ENCODE measurements at places on chromosomes 2 and 18.

DNA sequence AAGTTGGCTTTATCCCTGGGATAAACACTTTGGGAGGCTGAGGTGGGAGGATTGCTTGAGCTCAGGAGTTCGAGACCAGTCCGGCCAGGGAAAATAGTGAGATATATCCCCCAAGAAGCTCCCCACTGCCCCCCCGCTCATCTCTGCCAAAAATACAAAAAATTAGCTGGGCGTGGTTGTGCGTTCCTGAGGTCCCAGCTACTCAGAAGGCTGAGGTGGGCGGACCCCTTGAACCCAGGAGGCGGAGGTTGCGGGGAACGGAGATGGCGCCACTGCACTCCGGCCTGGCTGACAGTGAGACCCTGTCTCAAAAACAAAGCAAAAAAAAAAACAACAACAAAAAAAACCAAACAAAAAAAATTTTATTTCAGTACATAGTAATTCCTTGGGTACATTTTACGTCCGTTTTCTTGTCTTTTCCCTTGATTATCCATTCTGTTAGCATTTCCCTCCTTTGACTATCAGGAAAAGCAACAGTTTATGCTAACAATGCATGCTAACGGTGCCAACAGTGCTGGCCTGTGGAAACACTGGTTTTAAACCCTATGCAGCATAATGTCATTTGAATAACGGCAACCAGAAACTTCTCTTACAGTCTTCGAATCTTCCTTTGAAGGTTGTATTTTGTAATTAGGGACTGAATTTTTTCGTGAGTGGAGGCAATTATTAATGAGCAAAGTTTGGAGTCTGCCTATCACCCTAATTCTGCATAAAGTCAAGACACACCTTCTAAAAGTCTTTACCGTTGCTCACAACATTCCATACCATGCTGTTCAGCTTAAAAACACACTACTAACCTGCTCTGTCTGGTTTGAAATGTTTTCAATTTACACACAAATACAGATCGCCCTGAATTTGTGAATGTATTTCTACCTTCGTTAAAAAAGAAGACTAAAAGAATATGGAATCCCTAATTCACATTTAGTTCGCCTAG lies 721 bp upstream of the MIB1 start:
- no peak for DNase-seq

GRCh38 chr18:29063346-29063745 lies 886.4 kb upstream of the CDH2 start:
- DNase-seq: no peak

GRCh38 chr2:224875841-224876240 lies 159.7 kb upstream of the CCDC195 start:
- DNase-seq: no peak

- DNase-seq: no peak
Observed at GRCh38 chr2:207720517-207721187, 9.2 kb downstream of the CCNYL1 start.

- no peak for DNase-seq
Observed at GRCh38 chr2:25251071-25251421, 82.7 kb upstream of the POMC start.

DNA sequence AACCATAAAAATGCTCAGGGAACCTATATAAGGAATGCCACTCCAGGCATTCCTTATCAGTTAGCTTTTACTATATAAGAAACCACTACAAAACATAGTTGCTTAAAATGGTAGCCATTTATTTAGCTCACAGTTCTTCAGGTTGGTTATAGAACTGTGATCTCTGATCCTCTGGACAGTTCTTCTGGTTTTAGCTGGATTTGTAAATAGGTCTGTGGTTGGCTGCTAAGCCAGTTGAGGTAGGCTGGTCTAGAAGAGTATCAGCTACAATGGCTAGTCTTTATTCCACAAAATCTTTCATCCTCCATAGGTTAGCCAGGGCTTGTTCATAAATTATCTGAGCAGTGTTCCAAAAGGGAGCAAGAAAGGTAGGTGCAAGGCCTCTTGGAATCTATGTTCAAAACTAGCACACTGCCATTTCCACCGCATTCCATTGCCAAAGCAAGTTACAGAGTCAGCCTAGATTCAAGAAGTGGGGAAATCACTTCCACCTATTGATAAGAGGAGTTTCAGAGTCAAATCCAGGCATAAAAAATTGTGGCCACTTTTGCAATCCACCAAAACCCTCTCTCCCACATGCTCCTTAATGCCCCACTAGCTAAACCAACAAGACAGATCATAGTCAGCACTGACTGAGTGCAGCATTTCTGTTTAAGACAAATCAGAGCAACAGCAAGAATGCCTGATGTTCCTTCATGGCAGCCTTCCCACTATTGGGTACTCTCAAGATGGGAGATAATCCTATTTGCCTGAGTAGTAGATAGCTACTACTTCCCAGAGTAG lies 146.4 kb downstream of the IRS1 start:
- DNase-seq: no peak

- no peak for DNase-seq
Observed at GRCh38 chr18:50183556-50183955, 11.4 kb downstream of the MYO5B start.

All from activated T-cell treated with anti-CD3 and anti-CD28 coated beads for 48 hours (primary cell).